ENCODE measurements at places on chromosomes 5 and 9.
A peak's percentile ranks its signal among the peaks of the same experiment; 100 is the strongest.

GRCh38 chr5:89090037-89090436 is 207.1 kb upstream of the MEF2C start:
- DNase-seq, result no peak

GRCh38 chr5:176400382-176401156 is 12.0 kb downstream of the HIGD2A start:
- no peak for DNase-seq

GRCh38 chr5:106865279-106865678 is 805.5 kb downstream of the EFNA5 start:
- DNase-seq, result no peak

DNA sequence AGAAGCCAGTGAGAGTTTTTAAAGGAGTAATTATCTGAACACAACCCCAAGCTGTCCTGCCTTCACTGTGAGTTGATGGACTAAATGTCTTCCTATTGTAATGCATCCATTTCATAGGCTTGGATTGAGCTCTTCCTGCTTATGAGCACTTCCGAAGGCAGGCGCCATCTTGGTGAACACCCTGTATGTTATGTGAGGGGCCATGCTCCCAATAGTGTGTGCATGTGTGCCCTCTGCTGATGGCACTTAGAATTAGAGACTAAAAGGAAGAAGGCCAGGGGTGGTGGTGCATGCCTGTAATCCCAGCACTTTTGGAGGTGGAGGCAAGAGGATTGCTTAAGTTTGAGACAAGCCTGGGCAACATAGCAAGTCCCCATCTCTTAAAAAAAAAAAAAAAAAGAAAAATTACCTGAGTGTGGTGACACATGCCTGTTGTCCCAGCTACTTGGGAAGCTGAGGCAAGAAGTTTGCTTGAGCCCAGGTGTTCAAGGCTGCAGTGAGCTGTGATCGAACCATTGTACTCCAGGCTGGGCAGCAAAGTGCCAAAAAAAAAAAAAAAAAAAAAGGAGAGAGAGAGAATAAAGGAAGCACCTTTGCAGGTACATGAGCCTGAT is 65.0 kb downstream of the C9orf152 start:
- DNase-seq, result peak; percentile 66

DNA sequence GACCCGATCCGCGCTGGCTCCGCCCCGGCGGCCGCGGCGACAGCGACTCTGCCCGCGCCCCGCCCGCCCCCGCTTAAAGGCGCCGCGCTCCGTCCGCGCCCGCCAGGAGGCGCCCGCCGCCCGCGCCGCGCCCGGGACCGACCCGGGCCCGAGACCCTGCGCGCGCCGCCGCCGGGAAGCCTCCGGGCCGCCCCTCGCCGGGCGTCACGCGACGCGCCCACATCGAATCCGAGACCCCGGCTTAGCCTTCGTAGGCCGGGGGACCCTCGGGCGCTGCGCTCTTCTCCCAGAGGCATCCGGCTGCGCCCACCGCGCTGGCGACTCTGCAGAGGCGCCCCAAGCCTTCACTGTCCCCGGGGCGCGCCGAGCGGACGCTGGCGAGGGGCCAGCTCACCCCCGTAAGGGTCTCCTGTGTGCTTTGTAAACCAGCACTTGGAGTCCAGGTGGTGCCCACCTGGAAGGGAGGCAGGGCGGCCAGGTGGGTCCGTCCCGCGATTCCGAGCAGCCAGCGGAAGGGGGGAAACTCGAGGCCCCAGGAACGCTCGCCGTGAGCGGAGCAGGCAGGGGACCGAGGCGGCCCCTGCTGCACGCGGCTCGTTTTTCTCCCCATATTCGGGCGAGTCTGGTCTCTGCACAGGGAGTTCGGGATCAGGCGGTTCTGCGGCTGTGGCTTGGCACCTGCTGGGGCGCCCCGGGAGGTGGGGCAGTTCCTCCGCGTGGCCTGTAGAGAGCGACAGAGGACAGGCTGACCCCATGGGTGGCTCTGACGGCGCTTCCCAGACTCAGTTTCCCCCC is 423 bp upstream of the ABCA2 start:
- DNase-seq, result peak; percentile 67

- DNase-seq, result no peak
Measured at GRCh38 chr9:77679088-77679487, 31.0 kb upstream of the GNA14 start.

DNA sequence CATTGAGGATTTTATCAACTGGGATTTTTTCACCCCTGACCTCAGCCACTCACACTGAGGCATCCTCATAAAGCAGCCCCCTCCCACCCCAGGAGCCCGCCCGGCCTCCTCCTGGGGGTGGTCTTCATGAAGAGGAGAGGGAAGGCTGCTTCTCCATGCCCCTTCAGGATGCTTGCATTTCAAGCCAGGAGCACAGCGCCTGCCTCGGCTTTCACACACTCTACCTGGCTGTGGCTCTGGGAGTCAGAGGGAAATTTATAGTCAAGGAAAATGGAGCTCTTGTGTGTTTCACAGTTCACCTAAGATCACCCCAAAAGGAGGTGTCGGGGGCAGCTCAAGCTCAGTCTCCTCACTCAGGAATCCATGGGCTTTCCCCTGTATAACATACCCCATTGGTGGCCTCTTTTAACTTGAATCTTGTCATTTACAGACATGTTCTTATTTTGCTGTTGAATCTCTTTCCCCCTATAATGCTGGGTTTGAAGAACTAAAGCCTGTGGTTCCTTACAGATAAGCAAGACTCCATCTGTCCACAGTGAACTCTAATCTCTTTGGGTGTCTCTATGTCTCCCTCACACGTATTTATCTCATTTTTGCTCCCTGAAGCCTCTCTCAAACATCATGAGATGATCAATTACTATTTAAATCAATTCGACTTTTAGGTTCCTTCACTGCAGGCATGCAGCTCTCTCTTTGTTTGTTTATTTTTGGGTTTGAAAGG is 22.6 kb upstream of the IQGAP2 start:
- peak; percentile 69 for DNase-seq

DNA sequence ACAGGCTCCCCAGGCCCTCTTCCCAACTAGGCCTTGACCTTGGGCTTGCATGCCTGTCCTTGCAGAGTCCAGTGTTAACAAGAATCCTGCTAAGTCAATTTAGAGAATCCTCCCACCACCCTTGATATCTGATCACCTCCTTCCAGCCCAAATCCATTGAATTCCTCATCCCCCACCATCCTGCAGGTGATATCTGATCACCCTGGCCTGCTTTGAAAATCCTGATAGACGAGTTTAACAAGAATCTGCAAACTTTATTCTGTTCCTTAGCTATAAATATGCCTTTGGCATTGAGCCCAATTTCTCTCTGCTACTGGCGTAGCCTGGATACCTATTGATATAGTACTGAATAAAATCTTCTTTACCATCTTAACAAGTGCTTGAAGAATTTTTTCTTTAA is 125.5 kb downstream of the DIRAS2 start:
- no peak for DNase-seq

DNA sequence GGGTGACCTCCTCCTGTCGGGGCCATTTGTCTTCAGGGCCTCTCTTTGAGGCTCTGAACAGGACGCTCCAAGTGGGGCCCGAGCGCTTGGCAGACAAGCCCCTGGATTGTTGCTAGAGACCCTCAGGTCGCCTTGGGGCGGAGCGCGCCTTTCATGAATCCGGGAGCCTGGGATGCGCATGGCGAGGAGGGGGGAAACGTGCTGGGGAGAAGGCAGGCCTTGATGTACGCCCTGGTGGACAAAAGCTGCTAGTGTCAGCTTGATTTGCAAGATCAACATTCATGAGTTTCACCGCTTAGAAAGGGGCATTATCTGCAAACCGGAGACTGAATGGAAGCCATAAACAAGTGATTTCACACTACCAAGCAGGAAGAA is 226.3 kb downstream of the SMARCA2 start:
- DNase-seq, result peak; percentile 25

DNA sequence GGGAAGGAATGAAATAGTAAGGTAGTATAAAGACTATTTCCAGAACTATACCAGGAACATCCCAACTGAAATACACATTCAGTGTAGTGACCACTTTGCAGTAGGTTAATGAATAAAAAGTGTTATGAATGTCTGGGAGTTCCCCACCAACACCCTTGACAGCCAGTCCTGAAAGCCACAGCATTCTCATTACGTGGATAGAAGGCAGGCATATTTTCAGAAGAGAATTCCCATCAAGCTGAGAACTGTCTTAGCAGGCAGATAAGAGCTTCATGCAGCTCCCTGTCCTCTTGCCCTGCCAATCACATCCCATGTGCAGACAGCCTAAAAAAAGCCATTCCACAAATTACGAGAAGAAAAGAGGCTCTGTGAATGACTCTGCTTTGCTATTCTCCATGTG is 695.0 kb downstream of the DTWD2 start:
- no peak for DNase-seq

- DNase-seq, result no peak
Measured at GRCh38 chr5:17367256-17367840, 130.7 kb upstream of the TAF11L2 start.

GRCh38 chr5:99955962-99956361 is 579.2 kb upstream of the FAM174A start:
- no peak for DNase-seq

DNA sequence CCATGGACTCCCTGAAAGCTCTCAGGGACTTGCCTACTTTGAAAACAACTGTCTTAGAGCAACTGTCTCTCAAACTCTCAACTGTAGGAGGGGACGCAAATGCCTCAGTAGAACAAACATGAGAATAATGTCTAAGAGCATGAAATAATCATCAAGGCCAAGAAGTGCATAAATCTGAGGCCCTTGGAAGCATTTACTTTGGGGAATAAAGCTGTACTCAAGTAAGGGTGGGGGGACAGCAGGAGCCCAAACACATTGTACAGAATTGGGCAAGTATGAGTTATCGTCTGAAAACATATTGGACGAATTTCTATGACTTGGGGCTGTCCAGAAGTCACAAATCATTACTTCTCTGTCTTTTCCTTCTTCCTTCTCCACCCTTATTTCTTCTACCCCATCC is 96.3 kb upstream of the HMHB1 start:
- DNase-seq, result no peak

- no peak for DNase-seq
Measured at GRCh38 chr5:36928947-36929346, 52.4 kb downstream of the NIPBL start.

DNA sequence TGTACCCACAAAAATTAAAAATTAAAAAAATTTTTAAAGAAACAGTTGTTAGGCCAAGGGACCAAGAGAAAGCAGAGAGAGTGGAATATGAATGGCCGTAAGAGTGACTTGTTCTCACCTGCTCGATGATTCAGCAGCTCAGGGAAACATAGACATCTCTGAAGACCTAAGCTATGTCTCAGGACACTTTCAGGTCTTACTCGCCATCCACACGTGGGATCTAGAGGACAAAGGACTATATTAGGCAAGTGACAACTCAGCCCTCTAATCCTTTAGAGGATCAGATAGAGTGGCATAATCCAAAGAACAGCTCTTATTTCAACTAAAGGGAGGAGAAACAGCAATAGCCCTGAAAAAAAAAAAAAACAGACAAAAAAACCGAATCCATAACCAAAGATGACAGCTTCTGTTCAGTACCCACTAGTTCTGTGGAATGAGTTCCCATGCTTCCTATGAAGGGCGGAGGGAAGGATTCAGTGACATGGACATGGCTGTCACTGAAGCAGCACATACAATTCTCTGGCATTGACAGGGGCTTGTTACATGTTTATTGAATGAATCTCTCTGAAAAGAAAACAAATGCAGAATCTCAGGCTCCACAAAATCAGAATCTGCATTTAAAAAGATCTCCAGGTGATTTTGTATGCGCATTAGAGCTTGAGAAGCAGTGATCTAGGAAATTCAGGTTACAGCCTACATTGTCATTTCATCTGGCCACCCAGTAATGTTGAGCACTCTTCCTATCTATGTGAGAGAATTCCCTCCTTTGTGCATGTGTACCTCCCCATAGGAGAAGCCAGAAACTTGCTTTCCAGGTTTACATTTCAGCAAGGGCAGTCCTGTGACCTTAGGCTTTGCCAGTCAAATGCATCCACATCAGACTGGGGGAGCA is 96.0 kb downstream of the KIAA1958 start:
- peak; percentile 64 for DNase-seq

DNA sequence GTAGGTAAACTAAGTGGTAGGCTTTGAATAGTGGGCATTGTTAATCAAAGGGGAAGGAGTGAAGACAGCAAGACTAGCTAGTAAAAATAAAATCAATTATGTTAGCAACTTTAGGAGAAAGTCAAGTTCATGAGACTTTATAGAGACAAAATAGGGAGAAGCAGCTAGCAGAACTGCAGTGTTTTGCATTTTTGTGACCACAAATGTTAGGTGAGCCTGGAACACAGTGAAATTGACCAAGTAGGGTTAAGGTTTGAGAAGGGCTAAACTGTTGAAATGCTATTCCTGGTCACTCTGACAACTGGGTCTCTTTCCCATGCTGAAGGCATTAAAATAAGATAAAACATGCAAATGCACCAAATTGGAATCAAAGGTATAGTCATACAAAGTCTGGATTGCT is 13.0 kb downstream of the SEC61B start:
- no peak for DNase-seq

DNA sequence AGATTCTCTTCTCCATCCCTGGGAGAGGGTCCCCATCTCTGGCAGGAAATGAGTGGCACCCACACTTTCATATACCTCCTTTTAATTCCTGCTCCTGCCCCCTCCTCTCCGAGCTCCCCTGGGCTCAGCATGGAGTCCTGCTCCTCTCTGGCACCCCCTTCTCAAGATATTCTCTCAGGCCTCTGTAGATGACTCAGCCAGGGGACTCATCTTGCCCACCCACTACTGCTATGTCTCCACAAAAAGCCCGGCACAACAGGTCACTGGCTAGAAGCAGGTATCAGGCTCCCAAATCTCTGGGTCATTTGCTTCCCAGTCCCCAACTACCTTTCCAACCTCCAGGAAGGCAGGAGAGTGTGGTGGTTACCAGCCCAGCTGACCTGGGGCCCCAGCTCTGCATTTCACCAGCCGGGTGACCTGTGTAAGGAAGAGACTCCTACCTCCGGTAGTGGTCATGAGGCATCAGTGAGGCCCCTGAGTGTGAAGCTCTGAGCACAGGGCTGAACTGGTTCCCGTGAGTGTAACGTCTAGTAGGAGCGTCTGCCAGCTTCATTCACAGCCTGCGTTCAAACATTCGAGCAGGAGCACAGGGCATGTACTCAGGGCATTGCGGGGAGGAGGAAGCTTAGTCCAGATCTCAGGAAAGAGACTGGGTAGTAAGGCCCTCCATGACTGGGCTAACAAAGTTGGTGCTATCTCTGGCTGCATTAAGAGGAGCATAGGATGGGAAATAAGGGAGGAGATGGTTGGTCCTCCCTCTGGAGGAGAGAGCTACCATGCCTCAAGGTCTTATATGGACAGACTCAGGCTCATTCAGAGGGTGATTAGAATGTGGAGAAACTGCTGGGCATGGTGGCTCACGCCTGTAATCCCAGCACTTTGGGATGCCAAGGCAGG is 63.7 kb downstream of the LMX1B start:
- no peak for DNase-seq

GRCh38 chr9:14347406-14348122 is 33.6 kb upstream of the NFIB start:
- DNase-seq, result no peak

Data from WERI-Rb-1 (cell line).